ENCODE measurements at places on chromosomes 5 and 9.

- no peak for DNase-seq
Observed at GRCh38 chr9:88759364-88759763, 224.4 kb downstream of the NXNL2 start.

GRCh38 chr9:128340691-128341434 lies 536 bp downstream of the SLC27A4 start:
- DNase-seq = no peak

- peak; percentile 51 for DNase-seq
Observed at GRCh38 chr5:61167382-61167781, 5.1 kb upstream of the SMIM15 start.

- no peak for DNase-seq
Observed at GRCh38 chr9:99182356-99182755, 39.4 kb downstream of the ALG2 start.

GRCh38 chr5:69404659-69405330 lies 10.1 kb upstream of the MARVELD2 start:
- no peak for DNase-seq

- no peak for DNase-seq
Observed at GRCh38 chr5:180908998-180909731, 10.2 kb downstream of the BTNL8 start.

DNA sequence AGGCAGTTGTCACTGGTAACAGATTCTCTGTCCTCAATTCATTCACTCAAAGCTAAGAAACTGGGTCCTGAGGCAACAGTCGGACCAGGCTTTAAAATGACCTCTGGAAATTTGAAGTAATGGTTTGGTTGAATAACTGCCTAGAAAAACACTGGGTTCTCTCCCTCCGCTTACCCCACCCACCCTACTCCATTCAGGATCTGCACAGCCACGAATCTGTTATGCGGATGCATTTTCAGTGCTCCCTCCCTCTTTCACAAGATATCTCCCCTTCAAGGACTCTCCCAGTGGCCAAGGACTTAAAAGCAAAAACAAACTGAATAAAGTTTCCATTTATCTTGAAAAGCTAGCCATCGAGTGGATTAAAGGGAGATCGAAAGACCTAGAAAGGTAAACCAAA lies 260.2 kb upstream of the ANKRD55 start:
- no peak for DNase-seq

DNA sequence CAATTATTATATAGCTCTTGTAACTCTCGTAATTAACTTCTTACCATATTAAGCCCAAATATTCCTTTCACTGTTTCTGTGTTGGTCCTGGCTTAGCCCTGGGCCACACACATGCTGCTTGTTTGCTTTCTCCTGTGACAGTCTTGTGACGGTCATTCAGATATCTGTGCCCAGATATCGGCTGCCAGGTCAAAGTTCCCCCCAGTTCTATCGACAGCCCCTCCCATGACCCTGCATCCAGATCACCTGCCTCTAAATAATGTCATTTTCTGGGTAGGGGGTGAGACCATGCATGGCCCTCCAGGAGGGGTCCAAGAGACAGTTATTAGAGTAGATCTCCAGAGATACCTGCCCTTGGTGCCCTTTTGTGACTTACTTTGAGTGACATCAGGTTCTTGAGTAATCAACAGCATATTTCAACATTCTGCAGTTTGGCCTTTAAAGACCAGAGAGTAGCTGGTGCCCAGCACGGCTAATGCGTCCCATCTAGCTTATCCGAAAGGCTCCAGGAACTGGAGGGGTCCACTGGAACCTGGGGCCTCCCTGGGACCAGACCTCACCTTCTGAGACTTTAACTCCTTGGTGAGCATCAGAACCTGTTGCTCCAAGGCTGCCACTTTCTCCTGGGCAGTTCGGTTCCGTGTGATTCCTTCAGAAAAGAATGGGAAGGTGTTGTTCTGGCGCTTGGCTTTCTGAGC lies 26.9 kb downstream of the TBC1D2 start:
- no peak for DNase-seq

GRCh38 chr9:14221119-14221518 lies 92.8 kb downstream of the NFIB start:
- DNase-seq = no peak

DNA sequence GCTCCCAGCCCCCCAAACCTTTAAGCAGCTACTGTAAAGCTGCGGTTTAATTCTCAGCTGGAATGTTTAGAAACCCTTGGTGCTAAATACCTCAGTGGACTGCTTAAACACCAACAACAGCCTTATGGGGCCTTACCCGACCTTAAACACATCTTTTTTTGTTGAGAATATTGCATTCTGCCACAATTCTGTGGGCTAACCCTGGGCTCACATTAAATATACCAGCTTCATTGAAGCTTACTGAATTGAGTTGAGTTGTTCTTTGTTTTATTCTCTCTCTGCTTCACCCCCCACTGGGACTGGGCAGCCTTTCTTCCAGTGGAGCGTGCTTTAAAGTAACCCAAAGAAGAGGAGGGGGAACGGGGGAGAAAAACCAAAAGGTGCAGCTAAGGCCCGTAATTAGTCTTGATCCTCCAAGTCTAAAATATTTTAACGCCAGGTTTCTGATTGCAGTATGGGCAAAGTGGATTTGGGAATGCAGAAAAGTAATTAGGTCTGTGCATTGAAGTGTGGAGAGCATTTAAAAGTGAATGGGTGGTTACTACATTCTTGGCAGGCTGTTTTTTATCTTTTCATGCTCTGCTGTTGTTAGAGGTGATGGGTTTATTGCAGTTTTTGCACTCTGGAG lies 281.2 kb downstream of the NR2F1-AS1 start:
- no peak for DNase-seq

DNA sequence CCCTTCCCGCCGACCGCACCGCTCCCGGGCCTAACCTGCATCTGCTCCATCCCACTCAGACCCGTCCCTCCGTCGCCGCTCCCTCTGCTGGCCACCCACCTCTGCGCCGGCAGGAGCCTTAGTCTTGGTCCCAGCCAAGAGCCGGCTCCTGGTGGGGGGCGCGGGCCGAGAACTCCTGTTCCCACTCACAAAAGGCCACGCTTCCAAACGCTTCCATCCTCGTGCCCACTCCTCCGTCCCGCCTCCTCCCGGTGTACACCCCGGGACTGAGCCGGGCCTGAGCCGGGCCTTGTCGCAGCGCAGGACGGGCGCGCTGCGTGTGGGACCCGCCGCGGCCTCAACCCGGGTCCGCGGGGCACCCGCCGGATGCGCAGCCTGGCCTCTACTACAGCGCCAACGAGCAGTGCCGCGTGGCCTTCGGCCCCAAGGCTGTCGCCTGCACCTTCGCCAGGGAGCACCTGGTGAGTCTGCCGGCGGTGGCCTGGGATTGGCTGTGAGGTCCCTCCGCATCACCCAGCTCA lies 7.5 kb downstream of the ADAMTS13 start:
- no peak for DNase-seq

DNA sequence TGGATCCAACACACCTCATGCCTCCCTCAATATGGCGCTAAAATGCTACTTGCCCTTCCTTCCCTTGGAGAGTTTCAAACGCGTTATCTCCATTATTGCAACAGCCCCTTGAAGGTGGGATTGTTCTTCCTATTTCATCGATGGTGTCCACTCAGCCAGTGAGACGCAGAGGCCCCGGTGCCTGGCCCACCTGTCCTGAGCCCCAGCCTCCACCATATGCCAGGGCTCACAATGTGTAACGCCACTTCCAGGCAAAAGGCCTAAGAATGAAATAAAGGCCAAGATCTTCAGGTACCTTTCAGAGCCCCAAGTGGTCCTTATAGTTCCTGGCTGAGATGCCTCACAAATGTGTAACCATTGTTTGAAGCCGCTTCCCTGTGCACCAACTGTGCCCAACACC lies 170.7 kb upstream of the PHYKPL start:
- DNase-seq = no peak

DNA sequence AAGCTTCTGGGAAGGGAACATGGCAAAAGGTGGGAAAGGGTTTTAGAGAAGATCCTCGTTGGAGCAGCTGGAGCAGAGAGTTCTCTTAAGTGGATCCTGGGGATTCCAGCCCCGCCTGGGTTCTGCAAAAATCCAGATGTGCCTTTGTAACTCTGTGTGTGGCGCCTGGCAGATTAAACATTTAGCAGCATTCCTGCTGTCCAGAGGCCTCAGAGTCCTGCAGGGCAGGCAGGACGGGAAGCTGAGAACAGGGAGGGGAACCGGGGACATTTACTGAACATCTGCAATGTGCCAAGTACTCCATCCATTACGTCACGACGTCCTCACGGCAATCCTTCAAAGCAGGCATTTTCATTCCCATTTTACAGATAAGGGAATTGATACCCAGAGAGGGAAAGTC lies 6.0 kb downstream of the EIF4E1B start:
- DNase-seq = peak; percentile 68

- no peak for DNase-seq
Observed at GRCh38 chr9:91502913-91503672, 79.5 kb upstream of the NFIL3 start.

- no peak for DNase-seq
Observed at GRCh38 chr5:173191561-173191960, 43.4 kb downstream of the NKX2-5 start.

DNA sequence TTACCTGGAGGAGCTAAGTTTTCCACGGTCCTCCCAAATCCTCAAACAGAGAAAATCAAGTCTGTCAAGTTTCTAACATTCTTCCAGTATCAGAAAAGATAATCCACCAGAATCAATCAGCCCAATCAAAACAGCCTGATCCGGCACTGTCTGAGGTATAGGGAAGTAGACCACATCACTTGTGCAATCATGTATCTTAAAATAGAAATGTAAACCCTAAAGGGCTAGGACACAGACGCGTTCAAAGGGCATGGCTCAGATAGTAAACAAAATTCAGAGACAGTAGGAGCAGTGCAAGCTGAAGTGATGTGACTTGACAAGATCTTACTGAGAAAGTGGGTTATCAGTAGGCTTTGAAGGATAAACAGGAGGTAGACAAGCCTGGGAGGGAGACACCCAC lies 252.4 kb upstream of the DAPK1 start:
- DNase-seq = no peak

DNA sequence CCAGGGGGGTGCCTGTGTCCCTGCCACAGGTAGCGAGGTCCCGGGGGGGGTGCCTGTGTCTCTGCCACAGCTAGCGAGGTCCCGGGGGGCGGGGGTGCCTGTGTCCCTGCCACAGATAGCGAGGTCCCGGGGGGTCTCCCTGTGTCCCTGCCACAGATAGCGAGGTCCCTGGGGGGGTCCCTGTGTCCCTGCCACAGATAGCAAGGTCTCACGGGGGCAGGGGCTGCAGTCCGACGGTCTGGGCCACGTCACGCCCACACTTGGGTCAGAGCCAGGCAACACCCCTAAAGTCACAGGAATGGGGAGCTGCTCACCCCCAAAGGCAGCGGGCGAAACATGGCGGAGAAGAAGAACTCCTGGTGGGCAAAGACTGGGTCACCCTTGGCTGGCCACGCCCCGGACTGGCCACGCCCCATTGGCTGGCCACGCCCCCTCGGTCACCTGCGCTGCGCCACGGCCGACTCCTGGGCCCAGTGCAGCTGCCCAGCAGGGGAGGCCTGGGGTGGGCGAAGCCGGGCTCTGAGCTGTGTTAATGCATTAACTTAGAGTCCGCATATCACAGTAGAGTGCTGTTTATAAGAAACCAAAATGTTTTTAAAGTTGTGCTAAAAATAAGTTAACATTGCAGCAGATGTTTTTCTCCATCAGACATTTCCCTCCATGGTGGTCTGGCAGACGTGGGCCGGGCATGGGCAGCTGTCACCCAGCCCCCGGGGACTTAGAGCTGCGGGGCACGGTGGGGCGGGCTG lies 7.0 kb downstream of the NOXA1 start:
- no peak for DNase-seq

GRCh38 chr9:68780720-68781119 lies 75.7 kb downstream of the PIP5K1B start:
- DNase-seq = no peak

GRCh38 chr5:6180231-6180872 lies 198.0 kb downstream of the MED10 start:
- no peak for DNase-seq

DNA sequence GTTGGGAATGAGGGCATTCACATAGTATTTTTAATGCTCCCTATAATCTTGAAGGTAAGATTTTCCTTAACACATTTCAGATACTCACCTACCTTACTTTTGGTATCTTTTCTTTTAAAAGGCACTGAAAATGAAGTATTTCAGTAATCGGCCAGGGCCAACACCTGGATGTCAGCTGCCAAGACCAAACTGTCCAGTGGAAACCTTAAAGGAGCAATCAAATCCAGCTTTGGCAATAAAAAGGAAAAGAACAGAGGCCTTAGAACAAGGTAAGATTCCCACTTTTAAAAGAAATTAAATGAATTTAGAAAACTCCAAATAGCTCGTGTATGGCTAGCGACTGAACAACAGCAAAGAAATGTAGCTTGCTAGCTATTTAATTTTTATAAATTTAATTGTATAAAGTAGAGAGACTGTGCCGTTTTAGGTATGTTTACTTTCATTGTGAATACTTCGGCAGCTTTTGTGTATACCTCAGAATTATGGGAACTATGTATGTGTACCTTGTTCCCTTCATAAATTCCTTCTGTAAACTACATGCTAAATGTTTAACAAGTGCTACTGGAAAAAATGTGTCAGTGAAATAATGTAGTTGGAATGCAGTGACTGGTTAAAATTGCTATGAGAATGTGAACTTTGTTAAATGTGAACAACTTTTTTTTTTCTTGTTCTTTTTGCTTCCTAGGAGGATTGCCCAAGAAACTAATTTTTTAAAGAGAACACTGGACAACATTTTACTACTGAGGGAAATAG lies 41.9 kb downstream of the CDK7 start:
- peak; percentile 50 for DNase-seq

DNA sequence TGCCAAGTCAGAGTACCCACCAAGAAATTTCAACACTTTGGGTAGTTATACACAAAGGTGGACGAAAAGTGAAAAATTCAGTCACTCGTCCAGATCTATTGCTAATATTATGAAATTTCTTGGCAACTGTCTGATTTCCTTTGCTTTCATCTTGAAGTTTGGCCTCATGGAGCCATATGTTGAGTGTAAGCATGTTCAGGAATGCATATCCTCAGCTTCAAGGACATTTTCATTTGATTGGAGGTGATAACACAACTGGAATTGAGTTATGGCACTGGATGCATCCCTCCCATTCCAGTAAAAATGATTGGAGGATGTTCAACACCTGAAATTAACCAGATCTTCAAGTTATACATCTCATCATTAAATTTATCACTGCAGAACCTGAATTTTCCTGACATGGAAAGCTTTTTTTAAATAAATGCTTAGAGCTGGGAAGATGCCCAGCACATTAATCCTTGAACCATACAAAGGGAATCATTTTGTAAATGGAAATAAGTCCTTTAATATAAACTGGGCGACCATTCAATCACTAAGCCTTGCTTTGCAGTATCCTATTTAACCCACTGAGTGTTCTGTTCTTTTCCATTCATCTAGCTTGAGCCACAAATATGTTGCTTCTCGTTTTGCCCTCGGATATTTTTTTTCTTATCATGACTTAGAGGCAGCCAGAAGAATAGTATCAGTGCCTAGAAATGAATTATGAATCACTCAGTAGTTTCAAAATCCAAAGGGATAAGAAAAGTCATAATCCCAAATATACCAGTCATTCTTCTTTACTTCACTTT lies 273.7 kb upstream of the PIK3R1 start:
- peak; percentile 11 for DNase-seq

DNA sequence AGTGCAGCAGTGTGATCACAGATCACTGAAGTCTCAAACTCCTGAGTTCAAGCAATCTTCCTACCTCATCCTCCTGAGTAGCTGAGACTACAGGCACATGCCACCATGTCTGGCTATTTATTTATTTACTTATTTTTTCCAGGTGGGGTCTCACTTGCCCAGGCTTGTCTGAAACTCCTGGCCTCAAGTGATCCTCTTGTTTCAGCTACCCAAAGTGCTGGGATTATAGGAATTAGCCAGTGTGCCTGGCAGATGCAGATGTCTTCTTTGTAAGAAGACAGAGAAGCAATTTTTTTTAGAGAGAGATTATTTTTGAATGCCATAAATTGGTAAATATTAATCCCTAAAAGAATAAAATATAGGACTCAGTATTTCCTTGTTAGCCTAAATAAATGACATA lies 54.3 kb downstream of the CHSY3 start:
- DNase-seq = no peak
